ENCODE measurements at places on chromosomes 16 and 17.

DNA sequence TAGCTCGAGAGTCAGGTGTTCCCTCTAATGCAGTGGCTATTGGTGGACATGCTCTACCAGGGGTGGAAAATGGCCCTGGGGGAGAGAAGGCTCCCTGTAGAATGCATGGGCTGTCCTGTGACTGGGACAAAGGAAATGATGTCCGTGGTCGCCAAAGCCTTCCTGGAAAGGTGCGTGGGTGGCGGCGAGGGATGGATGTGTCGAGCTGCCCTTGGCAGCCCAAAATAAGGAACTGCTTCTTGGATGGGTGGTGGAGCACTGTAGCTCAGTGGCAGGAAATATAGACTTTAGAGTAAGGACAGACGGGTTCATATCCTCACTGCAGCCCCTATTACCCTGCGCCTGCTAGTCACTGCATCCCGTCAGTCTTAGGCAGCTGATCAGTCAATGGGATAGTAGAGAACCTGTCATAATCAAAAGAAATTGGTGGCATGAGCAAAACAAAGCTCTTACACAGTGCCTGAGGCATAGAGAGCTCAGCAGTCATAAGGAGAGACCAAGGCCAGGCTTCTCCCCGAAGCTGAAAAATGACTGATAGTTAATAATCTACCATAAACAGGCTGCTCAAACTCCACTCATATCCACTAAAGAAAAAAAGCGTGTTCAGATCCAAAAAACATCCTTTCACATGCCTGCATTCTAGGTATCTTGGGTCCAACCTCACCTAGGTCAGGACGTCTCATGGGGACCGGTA is 123.5 kb upstream of the PLCG2 start:
- no peak for DNase-seq

GRCh38 chr17:81514739-81515529 is 2.3 kb upstream of the ACTG1 start:
- DNase-seq = peak; percentile 62

- no peak for DNase-seq
These were observed 3.3 kb upstream of the FN3KRP start for GRCh38 chr17:82713071-82713723.

GRCh38 chr17:52233632-52234031 is 75.1 kb upstream of the CA10 start:
- no peak for DNase-seq

GRCh38 chr17:27551701-27552248 is 79.2 kb upstream of the LGALS9 start:
- DNase-seq = no peak

DNA sequence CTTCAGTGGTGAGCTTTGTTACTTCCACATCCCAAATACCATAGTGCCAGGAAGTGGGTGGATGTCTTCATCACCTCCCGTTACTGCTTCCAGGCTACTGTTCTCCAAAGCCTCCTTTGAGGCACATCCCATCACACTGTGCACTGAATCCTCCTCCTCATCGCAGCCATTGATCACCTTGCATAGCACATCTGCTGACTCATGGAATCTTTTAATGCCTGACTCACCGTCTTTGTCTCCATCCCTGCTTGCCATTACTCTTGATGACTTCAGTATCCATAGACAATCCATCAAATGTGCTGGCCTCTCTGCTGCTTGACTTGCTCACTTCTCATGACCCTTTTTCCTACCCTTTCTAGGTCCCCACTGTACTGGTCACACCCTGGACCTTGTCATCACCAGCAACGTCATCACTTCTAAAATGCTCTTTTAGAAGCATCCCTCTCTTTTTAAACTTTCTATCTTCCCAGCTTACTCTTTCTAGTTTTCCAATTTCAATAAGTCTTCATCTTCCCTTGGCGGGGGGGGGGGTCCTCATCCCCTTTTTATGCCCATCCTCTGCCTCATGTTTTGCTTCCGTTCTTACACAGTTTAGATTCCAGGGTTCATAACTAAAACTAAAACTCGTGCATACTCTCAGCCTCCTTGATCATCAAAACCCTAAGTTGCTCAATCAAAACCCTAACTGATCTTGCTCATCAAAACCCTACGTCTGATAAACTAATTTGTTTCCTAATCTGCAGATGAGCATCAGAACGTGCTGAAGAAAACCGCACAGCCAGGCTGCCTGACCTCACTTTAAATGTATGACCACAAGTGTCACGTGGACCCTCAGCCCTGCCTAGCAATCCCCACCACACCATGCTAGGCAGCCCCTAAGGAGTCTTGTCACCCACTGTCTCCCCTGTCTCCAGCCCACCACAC is 289.7 kb upstream of the ZFHX3 start:
- no peak for DNase-seq

GRCh38 chr17:65279456-65279855 is 142.3 kb downstream of the RGS9 start:
- no peak for DNase-seq

All from T-helper 2 cell (primary cell).